ENCODE measurements at places on chromosomes 3 and 15.

DNA sequence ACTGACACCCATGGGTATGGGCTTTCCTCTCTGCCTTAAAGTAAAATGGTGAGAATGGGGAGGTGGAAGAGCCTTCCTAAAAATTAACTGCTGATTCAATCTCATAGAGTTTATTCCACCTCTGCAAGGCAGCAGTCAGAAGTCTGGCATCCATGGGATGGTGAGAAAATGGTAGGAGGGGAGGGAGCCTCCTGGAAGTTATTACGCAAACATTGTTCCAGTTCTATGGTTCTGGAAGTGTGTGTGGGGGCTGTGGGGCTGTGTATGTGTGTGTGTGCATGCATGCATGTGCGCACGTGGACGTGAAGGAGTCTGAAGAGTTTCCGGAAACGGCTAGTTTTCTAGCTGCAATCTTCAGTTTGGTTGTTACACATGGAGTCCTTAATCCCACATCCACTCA, 177.6 kb downstream of the KCNAB1 start:
- peaks cover 1% of the 10 kb centered on the region for H3K27me3 ChIP-seq
- DNase-seq = no peak
- no peak overlapping the region for H3K27ac ChIP-seq
- H3K36me3 ChIP-seq = no peaks in the 10 kb centered on the region
- H3K4me3 ChIP-seq = no peak overlapping the region

DNA sequence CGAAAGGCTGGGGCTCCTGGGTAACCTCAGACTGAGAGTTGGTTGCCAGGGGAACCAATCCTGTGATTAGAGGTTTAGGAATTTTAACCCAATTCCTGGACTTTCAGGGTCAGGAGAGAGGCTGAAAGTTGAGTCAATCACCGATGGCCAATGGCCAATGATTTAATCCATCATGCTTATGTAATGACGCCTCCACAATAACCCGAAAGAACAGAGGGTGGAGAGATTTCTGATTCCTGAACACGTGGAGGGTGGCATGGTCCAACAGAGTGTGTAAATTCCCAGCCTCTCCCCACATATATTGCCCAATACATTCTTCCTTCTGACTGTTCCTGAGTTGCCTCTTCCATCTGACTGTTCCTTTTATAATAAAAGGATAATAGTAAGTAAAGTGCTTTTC, 137.2 kb upstream of the CBLB start:
- H3K27me3 ChIP-seq = no peaks in the 10 kb centered on the region
- H3K36me3 ChIP-seq = no peaks in the 10 kb centered on the region
- H3K4me3 ChIP-seq = no peak overlapping the region
- no peaks in the 10 kb centered on the region for H3K4me1 ChIP-seq
- no peak overlapping the region for H3K27ac ChIP-seq

DNA sequence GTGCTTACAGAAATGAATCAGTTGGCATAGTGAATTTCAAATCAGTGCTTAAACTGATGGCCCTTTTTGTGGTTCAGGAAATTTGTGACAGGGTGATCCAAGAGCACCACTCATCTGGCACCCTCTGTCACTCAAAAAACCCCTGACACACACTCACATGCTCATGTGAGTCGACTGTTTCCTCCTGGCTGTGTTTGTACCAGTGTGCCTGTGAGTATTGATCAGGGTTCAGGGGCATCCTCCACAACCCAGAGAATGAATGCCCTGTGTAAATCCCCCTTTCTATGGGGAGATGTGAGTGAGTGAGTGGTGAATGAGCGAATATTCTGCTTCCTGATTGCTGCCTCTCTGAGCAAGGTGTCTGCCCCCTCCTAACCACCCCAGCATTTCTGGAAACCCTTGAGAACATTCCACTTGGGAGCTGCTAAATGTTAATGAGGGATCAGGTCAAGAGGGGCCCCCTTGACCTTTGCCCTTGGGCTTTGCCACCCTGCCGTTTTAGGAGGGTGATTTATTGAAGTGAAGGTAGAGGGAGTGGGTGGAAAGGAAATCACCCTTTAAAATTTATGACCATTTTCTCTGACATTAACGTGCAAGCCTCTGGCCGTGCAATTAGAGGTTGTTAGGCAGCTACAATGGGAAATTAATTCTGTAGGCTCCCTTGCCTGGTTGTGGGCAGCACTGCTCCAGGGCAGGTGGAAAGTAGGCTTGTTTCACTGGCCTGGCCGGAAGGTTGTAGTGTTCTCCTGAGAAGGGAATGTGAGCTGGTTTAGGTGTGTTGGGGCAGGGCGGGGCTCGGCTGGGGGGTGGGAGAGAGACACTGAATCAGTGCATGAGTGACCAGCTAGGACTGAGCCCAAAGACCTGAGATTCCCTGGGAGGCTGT, 87.2 kb downstream of the SLCO3A1 start:
- DNase-seq = no peak
- H3K27me3 ChIP-seq = no peaks in the 10 kb centered on the region

DNA sequence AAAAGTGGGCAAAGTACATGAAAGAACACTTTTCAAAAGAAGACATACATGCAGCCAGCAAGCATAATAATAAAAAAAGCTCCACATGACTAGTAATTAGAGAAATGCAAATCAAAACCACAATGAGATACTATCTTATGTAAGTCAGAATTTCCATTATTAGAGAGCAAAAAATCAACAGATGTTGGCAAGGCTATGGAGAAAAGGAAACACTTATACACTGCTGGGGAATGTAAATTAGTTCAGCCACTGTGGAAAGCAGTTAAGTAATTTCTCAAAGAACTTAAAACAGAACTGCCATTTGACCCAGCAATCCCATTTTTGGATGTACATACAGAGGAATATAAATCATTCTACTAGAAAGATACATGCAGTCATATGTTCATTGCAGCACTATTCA, 360.7 kb downstream of the NSUN3 start:
- no peaks in the 10 kb centered on the region for H3K4me1 ChIP-seq
- no peak overlapping the region for H3K4me3 ChIP-seq
- H3K36me3 ChIP-seq = no peaks in the 10 kb centered on the region
- DNase-seq = no peak

- DNase-seq = peak; percentile 8
- H3K27me3 ChIP-seq = no peaks in the 10 kb centered on the region
- H3K36me3 ChIP-seq = no peaks in the 10 kb centered on the region
- H3K4me3 ChIP-seq = no peak overlapping the region
- H3K4me1 ChIP-seq = no peaks in the 10 kb centered on the region
- H3K27ac ChIP-seq = no peak overlapping the region
Measured at GRCh38 chr3:101133652-101134051, 140.4 kb upstream of the ABI3BP start.

- DNase-seq = no peak
- H3K4me3 ChIP-seq = no peak overlapping the region
- no peaks in the 10 kb centered on the region for H3K27me3 ChIP-seq
- no peak overlapping the region for H3K27ac ChIP-seq
- no peaks in the 10 kb centered on the region for H3K36me3 ChIP-seq
Measured at GRCh38 chr3:163422671-163423070, 1655.6 kb downstream of the SI start.

GRCh38 chr3:178369006-178369405, 167.2 kb upstream of the KCNMB2 start:
- no peaks in the 10 kb centered on the region for H3K27me3 ChIP-seq
- DNase-seq = no peak
- no peaks in the 10 kb centered on the region for H3K4me1 ChIP-seq

DNA sequence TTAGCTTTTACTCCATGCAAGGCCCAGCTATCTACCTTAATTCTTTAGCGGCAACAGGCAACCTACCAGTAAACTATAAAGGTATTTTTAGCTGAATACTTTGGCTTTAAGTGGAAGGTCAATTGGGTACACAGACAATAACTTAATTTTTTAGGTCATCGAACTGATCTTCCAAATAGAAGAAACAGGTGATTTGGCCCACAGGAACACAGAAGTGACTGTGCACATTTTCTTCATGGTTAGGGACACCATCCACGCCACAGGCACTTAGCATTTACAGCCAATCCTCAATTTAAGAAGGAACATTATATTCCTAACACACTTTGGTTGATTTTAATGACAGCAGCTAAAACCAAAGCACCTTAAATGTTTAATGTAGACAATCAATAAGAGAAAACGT, 1.9 kb downstream of the ARPP19 start:
- DNase-seq = no peak
- H3K4me1 ChIP-seq = peaks cover 24% of the 10 kb centered on the region
- no peaks in the 10 kb centered on the region for H3K27me3 ChIP-seq
- H3K36me3 ChIP-seq = no peaks in the 10 kb centered on the region
- H3K27ac ChIP-seq = no peak overlapping the region

DNA sequence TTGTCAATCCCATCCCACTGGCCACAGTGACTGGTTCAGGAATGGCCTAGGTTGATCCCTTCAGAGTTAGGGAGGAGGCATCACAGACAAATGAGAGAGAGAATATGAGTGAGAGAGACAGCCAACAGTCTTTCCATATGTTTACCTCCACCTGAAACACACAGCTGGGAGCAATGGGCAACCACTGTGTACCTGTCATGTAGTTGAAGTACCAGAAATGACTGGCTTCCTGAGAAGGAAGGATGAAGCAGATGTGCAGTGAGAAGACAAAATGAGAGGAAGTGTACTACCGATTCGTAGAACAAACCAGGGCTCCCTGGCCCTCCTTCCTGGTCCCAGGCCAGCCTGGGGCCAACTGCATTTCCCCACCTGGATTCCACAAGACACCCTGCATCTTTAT, 27.4 kb downstream of the SRGAP3 start:
- no peak overlapping the region for H3K27ac ChIP-seq
- H3K4me3 ChIP-seq = no peak overlapping the region
- H3K4me1 ChIP-seq = no peaks in the 10 kb centered on the region
- no peak for DNase-seq

DNA sequence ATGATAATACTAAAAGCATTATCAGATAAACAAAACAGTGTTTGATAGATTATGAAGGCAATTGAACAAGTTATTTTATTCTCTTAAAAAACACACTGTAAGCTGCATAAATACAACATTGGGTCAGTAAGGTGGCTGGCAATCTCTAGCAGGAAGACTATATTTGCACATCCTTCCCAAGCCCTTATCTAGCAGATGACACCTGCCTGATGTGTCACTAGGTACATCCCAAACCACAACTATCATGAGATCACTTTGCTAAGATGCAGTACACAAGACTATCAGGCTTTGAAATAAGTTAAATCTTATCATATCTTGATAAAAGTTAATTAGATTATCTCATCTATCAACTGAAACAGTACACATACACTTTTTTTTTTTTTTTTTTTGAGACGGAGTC, 417.4 kb downstream of the MECOM start:
- no peak overlapping the region for H3K27ac ChIP-seq
- H3K4me3 ChIP-seq = no peak overlapping the region
- no peaks in the 10 kb centered on the region for H3K36me3 ChIP-seq
- no peaks in the 10 kb centered on the region for H3K4me1 ChIP-seq

- H3K4me1 ChIP-seq = no peaks in the 10 kb centered on the region
- no peak overlapping the region for H3K27ac ChIP-seq
- H3K36me3 ChIP-seq = no peaks in the 10 kb centered on the region
- no peak overlapping the region for H3K4me3 ChIP-seq
- no peaks in the 10 kb centered on the region for H3K27me3 ChIP-seq
Measured at GRCh38 chr3:190533511-190534281, 19.8 kb downstream of the IL1RAP start.

GRCh38 chr3:23776352-23776891, 29.3 kb upstream of the UBE2E1 start:
- no peaks in the 10 kb centered on the region for H3K27me3 ChIP-seq
- no peaks in the 10 kb centered on the region for H3K4me1 ChIP-seq
- H3K36me3 ChIP-seq = no peaks in the 10 kb centered on the region
- no peak for DNase-seq
- H3K4me3 ChIP-seq = no peak overlapping the region
- H3K27ac ChIP-seq = no peak overlapping the region

DNA sequence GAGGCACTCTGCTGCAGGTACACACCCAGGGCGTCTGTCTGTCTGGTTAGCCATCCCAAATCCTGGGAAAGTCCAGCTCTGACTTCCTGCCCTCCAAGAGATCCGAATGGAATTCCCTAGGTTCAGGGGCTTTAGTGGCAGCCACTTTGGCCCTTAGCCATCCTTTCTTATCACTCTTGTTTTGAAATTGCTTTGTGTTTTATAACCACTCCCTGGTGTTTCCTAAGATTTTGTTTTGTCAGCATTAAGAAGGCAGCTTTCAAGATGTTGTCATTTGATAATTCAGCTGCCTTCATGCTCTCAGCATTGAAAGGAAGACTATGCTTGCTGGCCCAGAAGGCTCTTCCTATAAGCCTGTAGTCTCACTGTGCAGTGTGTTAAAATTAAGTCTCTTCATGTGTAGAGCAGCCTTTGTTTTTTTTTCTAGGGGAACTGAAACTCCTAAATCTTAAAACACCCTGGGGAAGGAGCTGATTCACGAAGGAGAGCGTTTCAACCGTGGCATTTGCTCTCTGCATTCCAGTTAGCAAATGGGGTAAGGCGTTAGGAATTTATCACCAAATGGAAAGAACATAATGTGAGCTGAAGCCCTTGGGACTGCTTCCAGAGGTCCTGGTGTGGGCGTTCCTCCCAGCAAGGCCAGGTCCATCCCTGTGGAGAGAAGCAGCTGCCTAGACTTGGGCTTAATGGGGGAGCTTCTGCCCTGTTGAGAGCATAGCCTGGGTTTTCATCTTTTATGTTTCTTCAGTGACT, 14.2 kb upstream of the CLEC3B start:
- H3K4me1 ChIP-seq = no peaks in the 10 kb centered on the region
- no peak overlapping the region for H3K27ac ChIP-seq
- no peaks in the 10 kb centered on the region for H3K27me3 ChIP-seq
- peaks cover 43% of the 10 kb centered on the region for H3K36me3 ChIP-seq
- DNase-seq = no peak

DNA sequence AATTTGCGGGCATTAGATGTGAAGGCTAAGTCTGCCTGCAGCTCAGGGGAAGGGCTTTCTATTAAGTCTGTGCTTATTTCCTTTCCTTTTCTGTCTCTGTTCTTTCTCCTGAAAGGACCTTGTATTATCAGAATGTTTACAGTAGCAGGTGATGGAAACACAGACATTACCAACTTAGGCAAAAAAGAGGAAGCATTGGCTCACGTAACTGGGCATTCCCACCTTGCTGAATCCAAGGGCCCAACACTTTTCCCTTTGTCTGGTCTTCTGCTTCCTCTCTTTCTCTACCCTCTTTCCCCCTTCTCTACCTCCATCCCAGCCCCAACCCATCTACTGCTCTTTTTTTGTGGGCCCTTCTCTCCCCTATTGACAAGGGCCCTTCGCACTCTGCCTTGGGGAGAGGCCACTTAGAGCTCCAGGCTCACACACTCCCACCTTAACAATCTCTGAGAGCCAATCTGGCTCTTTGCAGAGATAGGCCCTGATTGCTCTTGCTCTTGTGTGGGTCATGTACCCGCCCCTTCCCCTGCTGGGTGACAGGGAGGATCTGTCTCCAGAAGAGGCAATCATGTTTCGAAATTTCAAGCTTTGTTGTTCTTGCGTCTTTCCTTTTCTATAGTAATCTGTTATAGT, 35.0 kb downstream of the ACAA1 start:
- no peak for DNase-seq
- H3K27me3 ChIP-seq = no peaks in the 10 kb centered on the region
- H3K36me3 ChIP-seq = no peaks in the 10 kb centered on the region

Data from natural killer cell (primary cell).